Stimulated activated effector memory CD8-positive, alpha-beta T cell treated with anti-CD3 and anti-CD28 coated beads, Interleukin-12 subunit alpha, Interleukin-12 subunit beta, amount 100 ng/mL, for 72 hours (primary cell): ENCODE measurements at places on chromosomes 4 and X.

GRCh38 chr4:159283696-159284095 lies 180.8 kb downstream of the RAPGEF2 start:
- DNase-seq = no peak

GRCh38 chr4:41535911-41536371 lies 2.0 kb upstream of the LIMCH1 start:
- no peak for DNase-seq

DNA sequence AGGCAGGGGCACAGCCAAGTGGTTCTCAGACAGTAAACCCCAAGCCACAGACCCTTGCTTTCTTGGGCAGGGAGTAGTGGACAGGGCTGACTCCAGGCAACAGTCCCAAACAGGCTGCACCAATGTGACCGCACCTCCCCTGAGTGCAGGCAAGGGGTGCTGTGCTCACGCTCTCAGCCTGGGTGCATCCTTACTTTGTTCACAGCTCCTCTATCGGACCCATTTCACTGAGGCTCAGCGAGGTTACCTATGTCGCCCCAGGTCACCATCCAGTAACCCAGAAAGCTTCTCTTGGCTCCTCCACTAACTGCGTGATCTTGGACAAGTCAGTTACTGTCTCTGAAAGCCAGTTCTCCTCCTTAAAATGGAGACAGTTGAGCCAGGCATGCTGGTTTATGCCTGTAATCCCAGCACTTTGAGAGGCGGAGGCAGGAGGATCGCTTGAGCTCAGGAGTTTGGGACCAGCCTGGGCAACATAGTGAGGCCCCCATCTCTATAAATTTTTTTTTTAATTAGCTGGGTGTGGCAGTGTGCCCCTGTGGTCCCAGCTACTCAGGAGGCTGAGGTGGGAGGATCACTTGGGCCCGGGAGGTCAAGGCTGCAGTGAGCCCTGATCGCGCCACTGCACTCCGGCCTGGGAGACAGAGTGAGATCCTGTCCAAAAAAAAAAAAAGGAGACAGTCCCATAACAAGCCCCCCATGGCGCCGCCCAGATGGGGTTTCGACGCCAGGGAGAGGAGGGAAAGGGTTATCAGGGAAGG lies 823 bp upstream of the MAN2B2 start:
- no peak for DNase-seq

DNA sequence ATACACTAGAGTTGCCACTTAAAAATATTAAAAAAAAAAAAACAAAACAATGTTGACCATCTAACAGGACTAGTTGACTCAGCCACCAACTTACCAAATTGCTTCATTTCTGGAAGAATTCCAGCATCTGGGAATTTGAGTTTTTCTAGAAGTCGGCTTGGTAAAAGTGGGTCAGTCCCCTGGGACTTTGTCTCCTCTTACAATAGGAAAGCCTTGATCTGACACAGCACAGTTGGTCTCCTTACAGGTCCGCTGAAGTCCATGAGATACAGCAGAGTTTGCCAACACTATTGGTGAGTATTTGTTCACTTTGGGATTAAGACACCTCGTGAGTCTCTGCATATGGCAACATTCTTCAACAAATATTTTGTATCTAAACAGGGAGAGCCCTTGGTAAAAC lies 18.2 kb upstream of the DDIT4L start:
- DNase-seq = no peak

GRCh38 chr4:159278399-159278798 lies 175.5 kb downstream of the RAPGEF2 start:
- no peak for DNase-seq

DNA sequence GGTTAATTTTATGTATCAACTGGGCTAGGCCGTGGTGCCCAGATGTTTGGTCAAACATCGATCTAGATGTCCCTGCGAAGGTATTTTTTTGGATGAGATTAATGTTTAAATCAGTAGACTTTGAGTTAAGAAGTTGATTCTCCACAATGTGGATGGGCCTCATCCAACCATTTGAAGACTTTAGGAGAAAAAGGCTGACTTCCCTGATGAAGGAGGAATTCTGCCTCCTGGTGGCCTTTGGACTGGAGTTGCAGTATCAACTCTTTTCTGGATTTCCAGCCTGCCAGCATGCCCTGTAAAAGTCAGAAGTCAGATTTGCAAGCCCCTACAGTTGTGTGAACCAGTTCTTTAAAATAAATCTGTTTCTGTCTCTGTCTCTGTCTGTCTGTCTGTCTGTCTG lies 91.4 kb downstream of the STK32B start:
- DNase-seq = no peak

GRCh38 chr4:113851816-113852215 lies 90.3 kb upstream of the CAMK2D start:
- DNase-seq = no peak

GRCh38 chr4:159010100-159010499 lies 92.8 kb upstream of the RAPGEF2 start:
- no peak for DNase-seq

DNA sequence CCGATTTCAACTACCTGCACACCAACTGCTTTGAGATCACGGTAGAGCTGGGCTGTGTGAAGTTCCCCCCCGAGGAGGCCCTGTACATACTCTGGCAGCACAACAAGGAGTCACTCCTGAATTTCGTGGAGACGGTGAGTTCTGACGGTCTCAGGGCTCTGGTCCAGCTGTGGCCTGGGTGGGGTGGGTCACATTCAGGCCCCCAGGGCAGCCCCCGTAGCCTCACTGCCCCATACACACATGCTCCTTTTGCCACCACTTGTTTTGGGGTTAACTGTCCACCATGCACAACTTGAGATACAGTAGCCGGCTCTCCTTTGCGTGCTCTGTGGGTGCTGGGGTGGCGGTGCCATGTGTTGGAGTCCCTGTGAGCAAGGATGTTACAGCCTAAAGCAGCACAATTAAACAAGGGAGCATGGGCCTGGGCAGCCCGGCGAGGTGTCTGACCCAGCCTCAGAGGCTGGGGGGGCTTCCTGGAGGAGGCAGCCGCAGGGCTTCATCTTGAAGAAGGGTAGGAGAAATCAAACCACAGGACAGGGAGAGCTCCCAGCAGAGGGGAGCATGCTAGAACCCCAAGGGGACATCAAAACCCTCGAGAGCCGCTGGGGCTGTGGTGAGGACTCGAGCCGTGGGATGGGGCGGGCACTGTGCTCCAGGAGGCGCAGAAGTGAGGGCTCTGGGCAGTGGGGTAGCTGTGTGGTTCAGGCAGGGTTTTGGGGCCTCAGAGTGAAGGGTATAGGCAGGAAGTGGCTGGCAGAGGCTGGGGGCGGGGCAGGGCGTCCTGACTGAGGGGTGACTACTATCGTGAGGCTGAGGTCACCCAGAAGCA lies 22.0 kb downstream of the CPZ start:
- no peak for DNase-seq

- no peak for DNase-seq
These were observed 69.7 kb downstream of the METTL14 start for GRCh38 chr4:118754890-118755289.
